GDM1 (cell line): ENCODE measurements at places on chromosomes 7 and 10.

- no peak for DNase-seq
Observed at GRCh38 chr10:25555865-25556264, 378.2 kb upstream of the MYO3A start.

GRCh38 chr10:35000936-35001335, 89.2 kb downstream of the CUL2 start:
- DNase-seq: no peak

- no peak for DNase-seq
Observed at GRCh38 chr7:27122077-27122910, 8.3 kb downstream of the HOXA4 start.

GRCh38 chr10:12841826-12842225, 159.7 kb downstream of the CCDC3 start:
- DNase-seq: no peak

DNA sequence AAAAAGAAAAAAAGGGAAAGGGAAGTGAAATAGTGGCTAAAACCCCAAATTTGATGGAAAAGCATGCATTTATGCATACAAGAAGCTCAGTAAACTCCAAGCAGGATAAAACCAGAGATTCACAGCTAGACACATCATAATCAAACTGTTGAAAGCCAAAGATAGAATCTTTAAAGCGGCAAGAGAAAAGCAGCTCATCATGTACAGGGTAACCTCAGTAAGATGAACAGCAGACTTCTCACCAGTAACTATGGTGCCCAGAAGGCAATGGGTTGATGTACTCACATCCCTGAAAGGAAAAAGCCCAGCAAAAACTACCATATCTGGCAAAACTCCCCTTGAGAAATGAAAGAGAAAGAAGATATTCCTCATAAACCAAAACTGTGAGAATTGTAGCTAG, 60.4 kb downstream of the TPST1 start:
- no peak for DNase-seq
